ENCODE measurements at places on chromosomes 2 and 18.

GRCh38 chr2:176443946-176444345, 174.7 kb downstream of the MTX2 start:
- DNase-seq: no peak

DNA sequence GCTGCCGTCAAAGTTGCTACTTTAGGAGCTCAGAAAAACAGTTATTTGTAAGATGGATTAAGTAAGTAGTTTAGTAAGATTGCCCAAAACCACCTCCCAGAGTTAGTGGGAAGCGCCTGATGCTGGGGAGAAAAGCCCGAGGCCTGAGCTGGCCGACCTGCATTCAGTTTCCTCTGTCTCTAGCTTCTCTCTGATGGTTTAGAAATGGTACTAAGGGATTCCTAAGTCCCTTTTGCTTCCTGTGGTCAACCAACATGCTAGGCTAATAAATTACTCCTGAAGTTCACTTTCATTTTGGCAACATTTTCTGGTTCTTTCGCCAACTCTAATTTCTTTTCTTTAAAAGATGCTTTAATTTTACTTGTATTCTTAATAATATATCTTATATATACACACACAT, 60.1 kb downstream of the ASAP2 start:
- no peak for DNase-seq

GRCh38 chr2:159349674-159350299, 63.3 kb upstream of the WDSUB1 start:
- DNase-seq: peak; percentile 64

DNA sequence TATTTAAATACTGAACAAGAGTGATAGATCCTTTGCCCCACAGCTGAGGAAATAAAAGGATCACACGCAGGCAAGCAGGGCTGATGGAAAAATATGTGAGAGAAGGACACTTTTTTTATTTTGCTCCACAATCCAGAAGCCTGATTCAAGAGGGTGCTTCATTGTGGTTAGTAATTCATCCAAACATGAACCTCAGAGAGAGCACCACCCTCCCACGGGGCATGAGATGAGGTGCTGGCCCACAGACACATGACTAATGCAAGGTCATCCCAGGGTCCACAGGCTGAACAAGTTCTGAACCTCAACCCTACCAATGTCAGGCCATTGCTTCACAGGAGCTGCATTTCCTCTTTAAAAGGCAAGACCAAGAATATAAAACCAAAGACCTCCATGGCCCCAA, 239.6 kb downstream of the MREG start:
- peak; percentile 96 for DNase-seq

Data from ELR (cell line).